ENCODE measurements at places on chromosomes 2 and 18.
A peak's percentile ranks its signal among the peaks of the same experiment; 100 is the strongest.

GRCh38 chr2:159026170-159026569, 57.7 kb downstream of the TANC1 start:
- no peak for DNase-seq

DNA sequence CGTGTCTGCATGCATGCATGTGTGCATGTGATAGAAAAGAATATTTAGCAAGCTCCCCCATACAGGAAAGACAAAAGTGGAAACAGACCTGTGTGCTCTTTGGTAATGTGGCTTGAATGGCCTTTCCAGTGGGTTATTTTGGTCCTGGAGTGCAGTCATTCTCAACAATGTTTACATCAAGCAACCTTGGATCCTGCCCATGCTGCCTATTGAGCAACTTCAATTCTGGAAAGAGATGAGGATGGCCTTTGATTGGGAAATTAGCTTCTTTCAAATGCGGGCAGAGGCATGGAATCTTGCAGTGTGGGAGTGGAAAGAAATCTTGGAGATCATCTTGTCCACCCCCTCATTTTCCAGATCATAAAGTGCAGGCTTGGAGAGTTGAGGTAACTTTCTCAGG, 87.2 kb upstream of the SMAD2 start:
- DNase-seq: no peak

DNA sequence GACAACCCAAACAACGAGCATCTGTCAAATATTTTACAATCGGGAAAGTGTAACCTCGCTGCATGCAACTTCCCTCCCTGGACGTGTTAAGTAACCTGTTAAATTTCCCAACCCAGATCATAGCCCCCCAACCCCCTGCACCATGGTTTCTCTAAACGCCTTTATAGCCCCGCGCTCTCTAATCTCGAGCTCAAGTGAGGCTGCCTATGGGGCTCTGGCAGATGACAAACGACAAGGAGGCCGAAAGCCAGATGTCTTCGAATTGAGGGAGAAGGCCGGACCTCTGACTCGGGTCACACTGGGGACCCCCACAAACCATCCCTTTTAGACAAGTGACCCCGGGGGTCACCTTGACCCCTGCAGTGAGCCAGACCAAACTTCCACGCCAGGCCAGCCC, 526 bp downstream of the COX7A2L start:
- no peak for DNase-seq

GRCh38 chr2:206572725-206573124, 69.6 kb upstream of the FAM237A start:
- no peak for DNase-seq

DNA sequence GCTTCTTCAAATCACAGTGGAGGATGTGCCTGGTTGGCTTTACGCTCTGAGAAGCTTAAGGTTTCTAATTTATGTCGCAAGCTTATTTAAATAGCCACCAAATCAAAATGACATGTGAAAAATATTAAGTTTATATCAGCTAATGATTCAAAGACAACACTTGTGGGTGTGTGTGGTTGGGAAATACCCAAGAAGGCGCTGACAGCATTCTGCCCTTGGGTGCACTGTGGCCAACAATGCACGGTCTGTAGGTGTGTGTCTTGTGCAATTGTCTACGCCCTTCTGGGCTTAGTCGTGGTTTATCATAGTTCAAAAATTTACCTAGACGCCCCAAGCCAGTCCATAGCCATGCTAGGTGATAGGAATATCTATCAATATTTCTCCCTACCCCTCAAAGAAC, 60.9 kb downstream of the KCTD1 start:
- DNase-seq: no peak

DNA sequence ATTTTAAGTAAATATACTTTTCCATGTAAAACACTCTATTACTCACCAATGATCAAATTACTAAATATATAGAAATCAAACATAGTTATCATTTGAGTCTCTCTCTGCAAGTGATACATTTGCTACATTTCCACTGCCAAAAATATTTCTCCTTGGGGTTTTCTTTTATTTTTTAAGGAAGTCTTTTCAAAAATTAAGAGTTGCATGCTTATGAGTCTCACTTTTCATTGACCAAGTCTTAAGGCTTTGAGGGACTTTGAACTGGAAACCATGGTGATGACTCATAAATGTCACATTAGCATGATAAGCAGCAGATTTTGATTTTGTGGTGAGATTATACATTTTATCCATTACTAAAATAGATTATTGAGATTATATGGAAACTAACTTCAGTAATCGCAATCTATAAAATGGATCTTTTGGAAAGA, 152.9 kb downstream of the FAM124B start:
- DNase-seq: no peak

GRCh38 chr2:73830871-73831401, 2.2 kb downstream of the STAMBP start:
- no peak for DNase-seq

GRCh38 chr2:44295633-44296359, 20.5 kb downstream of the SLC3A1 start:
- DNase-seq: no peak

- DNase-seq: no peak
These were observed 57.5 kb upstream of the CPO start for GRCh38 chr2:206881708-206882410.

DNA sequence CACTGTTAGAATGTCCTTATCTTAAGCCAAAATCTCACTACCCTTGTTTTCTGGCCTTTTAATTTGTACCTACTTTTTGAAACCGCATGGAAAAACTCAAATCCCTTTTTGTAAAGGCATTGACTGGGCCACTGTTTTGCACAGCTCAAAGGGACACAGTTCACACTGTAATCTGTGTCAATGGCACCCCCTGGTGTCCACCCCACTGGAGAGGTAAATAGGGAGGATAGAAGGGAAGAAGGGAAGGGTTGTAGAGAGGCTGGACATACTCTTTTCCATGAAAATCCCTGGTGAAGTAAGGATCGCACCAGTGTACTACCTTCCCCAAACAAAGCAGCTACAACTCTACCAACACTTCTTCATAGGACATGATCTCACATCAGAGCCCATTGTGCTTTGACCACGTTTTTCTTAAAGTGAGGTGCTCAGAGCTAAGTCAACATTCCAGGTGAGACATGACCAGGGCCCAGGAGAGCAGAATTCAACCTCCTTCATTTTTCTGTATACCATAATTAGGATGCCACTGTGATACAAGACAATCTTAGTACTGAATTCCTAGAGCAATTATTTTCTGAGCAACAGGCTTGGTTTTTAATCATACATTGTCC, 92.4 kb upstream of the RMDN2 start:
- DNase-seq: peak; percentile 67

GRCh38 chr2:216578325-216578724, 54.9 kb upstream of the IGFBP2 start:
- no peak for DNase-seq

DNA sequence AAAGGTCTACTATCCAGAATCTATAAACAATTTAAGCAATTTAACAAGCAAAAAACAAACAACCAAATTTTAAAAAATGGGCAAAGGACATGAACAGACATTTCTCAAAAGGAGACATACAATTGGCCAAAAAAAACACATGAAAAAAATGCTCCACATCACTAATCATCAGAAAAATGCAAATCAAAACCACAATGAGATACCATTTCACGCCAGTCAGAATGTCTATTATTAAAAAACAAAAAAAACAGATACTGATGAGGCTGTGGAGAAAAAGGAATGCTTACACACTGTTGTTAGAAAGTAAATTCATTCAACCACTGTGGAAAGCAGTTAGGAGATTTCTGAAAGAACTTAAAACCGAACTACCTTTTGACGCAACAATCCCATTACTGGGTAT, 66.4 kb upstream of the SESTD1 start:
- DNase-seq: no peak

DNA sequence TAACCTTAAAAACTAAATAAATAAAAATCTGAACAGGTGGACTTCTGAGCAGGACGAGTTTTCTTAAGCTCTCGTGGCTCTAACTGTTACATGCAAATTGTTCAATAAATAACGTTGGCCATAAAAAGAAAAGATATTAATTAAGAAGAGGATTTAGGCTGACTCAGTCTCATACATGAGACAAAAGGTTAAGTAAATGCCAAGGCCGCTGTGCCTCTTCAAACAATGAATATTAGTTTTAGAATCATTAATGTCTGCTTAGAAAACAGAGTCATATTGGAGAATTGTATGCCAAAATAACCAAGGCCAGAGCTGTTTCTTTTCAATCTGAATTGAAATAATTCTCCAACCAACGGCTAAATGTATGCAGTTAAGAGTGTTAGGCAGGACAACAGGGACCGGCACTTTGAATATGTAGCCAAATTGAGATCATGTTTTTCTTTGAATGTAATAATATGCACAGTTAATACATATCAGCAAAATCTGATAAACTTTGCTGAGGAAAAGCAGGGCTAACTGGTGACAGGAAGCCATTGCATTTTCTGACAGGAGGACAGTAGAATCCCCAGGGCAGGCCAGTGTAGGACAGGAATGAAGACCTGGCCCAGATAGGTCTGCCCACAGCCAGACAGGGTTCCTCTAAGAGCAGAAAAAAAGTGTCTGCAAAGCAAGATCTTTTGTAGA, 1041.4 kb upstream of the FANCL start:
- no peak for DNase-seq

- DNase-seq: no peak
These were observed 1293.7 kb upstream of the SLC39A10 start for GRCh38 chr2:194363295-194363694.

GRCh38 chr2:180761224-180761623, 219.2 kb upstream of the UBE2E3 start:
- DNase-seq: no peak

DNA sequence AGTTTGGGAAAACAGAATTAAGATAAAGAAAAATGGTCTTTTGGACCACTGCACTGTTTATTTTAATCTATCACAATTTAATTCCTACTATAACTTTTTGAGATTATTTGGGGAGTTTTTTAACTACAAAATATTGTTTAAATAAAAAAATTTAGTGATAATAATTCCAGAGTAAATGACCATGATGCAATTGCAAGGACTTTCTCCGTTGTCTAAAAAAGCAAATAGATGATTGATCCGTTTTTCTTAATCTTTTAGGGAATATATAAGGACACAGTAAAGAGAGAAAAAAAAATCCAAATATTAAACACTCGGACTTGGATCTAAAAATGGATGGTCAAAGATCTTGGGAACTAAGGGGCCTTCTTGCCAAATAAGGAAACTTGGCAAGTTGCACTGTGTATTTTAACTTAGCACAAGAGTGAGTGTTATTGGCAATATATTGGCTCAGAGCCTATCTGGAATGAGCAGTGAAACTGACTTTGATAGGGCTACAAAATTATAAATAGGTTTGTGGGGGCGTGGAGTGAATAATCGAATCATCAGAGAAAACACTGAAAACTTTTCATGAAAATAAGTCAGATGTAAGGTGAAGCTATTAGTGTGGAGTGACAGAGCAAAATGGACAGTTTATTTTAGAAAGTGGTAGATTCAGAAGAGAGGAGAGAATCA, 2.0 kb downstream of the MAP3K20 start:
- DNase-seq: no peak

DNA sequence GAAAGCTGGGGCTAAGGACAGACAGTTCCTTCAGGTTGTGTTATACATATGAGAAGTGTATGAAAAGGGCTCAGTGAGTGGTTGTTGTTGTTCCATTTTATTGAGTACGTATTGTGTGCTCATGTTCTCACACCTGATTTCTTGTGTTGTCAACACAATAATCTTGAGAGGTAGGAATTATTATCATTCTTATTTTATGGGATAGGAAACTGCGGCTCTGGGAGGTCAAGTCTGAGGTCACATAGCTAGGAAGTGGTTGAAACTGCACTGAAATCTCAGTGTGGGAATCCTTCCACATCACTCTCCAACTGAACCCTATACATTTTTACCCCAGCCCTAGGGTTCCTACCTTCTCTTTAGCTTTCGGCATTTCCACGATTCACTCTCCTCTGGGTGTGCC, 124.2 kb upstream of the CXCR4 start:
- DNase-seq: no peak

GRCh38 chr18:48136051-48136826, 205.8 kb upstream of the SMAD2 start:
- DNase-seq: no peak

- DNase-seq: no peak
These were observed 6.8 kb downstream of the CPLX4 start for GRCh38 chr18:59311631-59312030.

- no peak for DNase-seq
These were observed 11.9 kb upstream of the HS6ST1 start for GRCh38 chr2:128330583-128330982.

DNA sequence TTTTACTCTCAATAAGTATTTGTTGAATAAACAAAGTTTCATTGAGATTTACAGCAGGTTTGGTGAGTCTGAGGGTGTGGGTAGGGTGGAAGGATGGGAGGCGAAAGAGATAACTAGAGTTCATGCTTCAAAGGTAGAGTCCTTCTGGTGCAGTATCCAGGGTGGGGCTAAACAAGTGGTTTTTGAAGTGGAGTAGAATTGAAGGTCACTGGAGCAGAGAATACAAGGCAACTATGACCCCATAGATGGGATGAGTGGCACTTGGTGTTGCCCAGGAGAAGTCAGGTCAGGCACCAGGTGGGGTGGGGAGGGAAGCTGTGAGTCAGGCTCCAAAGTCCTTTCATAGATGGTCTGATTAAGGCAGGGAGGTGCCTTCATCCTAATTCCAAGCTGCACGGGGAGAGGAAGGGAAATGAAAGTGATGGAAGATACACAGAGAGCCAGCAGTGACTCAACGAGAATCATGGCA, 6.6 kb upstream of the CAB39 start:
- DNase-seq: no peak

- DNase-seq: no peak
These were observed 976.3 kb downstream of the TMEM182 start for GRCh38 chr2:103738108-103738507.

- no peak for DNase-seq
These were observed 67.5 kb downstream of the TANC1 start for GRCh38 chr2:159035790-159036411.

DNA sequence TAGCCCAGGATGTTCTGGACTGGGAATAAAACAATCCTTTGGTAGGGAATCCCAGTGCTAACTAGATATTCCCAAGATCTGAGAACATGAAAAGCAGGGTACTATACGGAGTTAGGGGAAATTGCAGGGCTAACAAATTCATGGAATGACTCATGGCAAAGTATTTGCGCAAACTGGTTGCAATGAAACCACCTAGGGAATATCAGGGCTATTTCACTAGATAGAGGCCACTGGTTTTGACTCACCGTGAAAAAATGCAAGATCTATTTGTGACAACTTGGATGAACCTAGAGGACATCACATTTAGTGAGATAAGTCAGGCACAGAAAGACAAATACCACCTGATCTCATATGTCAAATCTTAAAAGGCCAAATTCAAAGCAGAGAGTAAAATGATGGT, 233.3 kb downstream of the MBD2 start:
- no peak for DNase-seq

Measured in Panc1 (cell line).